ENCODE measurements at places on chromosomes 1 and 21.

DNA sequence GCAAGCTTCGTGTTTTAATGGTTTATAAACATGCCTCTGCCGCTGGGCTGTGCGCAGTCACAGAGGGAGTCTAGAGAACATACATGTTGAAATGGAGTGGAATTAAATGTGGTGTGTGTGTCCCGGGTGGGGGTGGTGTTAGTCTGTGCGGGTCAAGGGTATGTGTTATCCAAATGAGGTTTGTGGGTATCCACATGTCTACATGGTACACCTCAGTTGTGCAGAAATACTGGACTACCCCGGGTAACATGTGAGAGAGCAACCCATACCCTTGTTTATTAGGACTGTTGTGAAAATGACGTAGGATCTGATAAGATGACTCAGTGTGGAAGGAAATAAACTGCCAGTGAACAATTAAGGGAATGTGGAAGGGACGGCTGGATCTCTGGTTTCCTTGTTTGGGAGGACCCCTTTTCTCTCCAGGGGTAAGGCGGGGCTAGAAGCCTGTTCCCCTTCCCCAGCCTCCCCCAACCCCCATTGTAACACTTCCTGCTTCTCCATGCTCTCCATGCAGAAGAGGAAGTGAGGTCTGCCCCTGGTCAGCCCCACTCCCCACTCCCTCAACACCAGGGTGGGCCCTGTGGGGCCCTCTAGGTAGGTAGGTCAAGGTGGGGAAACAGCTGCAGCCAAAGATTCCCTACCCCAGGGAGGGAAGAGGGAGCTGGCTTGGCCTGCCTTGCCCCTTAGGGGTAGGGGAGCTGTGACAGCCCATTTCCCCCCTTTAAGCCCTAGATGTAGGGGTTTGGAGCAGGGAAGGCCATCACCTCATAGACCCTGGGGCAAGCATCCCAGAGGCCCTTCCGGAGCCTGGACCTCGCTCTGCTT lies 690 bp downstream of the EPS8L3 start:
- no peak for DNase-seq

DNA sequence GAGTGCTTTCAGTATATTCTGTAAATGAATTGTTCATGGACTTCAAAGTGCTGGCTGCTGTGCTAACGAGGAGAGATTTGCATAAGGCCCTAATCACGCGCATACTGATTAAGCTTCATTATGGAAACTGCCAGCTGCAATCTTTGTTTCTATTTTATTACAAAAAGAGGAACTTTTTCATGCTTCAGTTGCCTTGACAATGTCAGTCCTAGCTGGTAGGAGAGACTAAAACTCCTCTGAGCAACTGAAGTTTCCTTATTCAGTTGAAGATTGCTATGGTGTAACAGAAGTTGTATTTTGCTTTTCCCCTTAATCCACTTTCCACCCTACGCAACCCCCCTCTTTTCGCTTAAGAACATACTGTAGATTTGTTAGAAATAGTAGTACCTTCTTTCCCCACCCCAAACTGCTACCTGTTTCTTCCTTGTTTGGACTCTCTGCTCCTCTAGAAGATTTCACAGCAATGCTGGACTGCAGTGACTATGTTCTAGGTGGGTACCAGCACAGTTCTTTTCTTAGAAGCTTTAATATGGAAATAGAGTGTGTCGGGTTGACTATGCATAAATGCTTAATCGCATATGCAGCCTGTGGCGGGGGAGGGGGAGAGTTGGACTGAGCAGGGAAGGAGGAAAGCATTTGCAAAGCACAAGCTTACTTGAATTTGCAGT lies 108.3 kb downstream of the POU2F1 start:
- DNase-seq, result no peak

GRCh38 chr1:199218065-199218464 lies 579.2 kb downstream of the PTPRC start:
- DNase-seq, result no peak

- no peak for DNase-seq
These were observed 9.6 kb downstream of the LRRC53 start for GRCh38 chr1:74502858-74503257.

DNA sequence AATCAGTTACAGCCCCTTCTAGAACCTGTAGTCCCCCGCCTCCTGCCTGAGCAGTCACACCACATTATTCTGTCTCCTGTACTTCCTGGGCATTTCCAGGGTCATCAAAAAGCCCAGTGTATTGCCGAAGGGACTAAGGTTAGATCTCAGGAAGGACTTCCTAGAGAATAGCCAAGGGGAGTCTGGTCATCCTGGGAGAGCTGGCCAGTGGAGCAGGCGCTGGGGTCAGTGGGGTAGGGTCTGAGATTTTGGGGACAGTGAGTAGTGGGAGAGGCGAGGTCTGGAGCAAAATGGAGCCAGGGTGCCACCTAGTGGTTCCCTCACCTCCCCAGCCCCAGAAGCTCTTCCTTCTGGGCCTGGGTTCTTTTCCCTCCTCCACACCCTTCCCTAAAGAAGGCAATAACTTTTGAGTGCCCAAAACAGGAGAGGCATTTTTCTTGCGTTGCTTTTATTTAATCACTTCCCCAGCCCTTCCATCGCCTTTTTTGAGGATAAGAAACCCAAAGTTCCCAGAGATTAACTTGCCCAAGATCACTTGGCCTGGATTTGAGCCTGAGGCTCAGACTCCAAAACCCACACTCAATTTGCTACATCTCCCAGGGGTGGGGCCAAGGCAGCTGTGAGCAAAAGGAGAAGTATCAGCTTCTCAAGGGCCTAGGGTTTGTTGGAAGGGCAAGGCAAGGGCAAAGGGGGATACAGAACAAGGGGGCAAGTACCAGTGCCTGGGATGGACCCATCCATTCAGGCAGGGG lies 7.3 kb upstream of the PMVK start:
- DNase-seq, result no peak

- no peak for DNase-seq
These were observed 37.8 kb upstream of the CD34 start for GRCh38 chr1:207948536-207949250.

- no peak for DNase-seq
These were observed 24.6 kb downstream of the RPS6KA1 start for GRCh38 chr1:26553942-26554682.

Measured in omental fat pad (tissue), 4 donors.